ENCODE measurements at places on chromosomes 12 and 14.

GRCh38 chr14:65301862-65302539 is 110.5 kb upstream of the FUT8 start:
- DNase-seq: no peak

GRCh38 chr12:124484526-124484953 is 82.9 kb downstream of the NCOR2 start:
- no peak for DNase-seq

DNA sequence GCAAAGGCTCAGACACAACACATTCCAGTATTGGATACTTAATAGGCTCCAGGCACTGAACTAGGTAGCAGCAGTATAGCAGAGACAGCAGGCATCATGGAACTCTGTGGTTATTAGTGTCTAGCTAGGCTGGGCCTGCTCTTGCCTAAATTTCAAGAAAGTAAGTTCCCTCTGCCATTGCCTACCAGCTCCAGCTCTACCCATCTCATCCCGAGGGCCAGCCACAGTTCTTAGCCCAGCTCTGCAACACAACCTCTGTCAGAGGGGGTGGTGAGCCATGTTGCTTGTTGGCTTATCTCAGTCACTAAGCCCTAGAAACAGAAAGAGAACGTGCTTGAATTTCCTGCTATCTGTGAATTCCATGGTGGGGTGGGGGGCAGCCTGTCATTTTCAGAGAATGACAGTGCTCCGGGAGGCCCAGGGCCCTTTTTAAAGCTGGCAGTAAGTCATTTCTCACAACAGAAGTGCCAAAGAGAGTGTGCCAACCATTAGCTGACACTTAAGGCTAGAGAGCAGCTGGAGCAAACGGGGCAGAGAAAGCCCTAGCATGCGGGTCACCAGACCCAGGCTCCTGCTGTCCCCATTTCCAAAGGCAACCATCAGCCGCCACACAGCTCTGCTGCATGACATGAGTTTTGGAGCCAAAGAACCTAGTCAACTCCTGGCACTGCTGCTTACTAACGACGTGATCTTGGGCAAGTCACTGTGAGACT is 105.9 kb downstream of the PRMT8 start:
- DNase-seq: no peak

DNA sequence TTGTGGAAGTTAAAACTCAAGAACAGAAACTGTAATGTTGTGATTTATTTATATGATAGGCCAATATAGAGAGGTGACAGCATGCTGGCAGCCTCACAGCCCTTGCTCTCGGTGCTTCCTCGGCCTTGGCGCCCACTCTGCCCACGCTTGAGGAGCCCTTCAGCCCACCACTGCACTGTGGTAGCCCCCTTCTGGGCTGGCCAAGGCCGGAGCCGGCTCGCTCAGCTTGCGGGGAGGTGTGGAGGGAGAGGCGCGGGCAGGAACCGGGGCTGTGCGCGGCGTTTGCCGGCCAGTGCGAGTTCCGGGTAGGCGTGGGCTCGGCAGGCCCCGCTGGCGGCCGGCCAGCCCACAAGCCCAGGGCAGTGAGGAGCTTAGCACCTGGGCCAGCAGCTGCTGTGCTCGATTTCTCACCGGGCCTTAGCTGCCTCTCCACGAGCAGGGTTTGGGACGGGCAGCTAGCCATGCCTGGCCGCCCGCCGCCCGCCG is 65.8 kb upstream of the SLC8A3 start:
- DNase-seq: no peak

DNA sequence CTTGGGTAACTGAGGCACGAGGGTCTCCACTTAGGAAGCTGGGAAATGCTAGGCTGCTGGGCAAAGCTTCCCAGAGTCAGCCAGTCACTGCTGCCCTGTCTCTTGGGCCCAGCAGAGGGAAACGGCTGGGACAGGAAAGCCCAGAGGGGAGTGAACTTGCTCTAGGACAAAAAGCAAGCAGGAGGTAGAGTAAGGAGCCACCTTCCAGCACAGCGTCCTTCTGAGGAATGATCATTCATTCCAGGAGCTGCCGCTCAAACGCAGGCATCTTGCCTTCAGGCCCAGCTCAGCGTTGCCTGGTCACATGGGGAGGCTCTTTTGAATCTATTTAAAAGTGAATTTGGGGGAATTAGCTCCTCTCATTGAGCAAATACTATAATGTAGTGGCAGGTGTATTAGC is 118.6 kb downstream of the CRACR2A start:
- no peak for DNase-seq

Data from stimulated activated CD4-positive, alpha-beta T cell treated with anti-CD3 and anti-CD28 coated beads, Interleukin-1b, Interleukin-23, amount 100 ng/mL, for 1 hour (primary cell).